T follicular helper cell (primary cell): ENCODE measurements at places on chromosomes 6 and 20.
A peak's percentile ranks its signal among the peaks of the same experiment; 100 is the strongest.

DNA sequence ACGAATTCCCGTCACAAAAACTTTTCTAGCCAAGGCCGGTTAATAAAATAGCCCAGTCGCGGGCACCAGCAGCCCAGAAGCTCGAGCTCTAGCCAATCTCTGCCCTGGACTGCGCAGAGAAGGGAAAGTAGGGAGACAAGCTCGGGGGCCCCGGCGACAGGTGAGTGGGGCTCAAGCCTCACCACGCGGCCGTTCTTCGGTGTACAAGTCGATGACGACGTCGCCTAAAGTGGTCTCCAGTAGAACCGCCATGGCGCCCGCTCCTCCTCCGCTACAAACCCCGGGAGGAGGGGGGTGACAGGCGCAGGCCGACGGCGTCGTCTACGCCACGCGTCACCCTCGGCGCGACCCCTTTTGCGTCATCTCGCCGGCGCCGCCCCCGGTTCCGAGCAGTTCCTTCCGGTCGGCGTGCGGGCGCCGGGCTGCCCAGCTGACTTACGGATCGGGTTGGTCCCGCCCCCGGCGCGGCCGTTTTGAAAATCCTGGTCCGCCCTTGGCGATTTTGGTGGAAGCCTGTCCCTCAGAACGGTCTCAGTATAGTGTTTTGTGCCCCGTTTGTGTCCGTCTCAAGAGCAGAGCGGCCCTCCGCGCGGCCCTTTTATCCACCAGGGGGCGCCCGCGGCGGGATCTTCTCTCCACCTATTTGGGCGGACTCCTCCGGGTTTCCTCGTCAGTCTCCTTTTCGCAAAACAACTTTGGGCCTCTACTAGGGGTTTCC is at the start of gene PPIL4:
TSS of gene PPIL4 (minus strand) at position 290 of the 718 bp plus-strand sequence. CDS start at position 252, 38 bp downstream.
- DNase-seq, result peak; percentile 95

- DNase-seq, result no peak
Observed at GRCh38 chr6:147621961-147622360, 113.5 kb downstream of the SAMD5 start.

DNA sequence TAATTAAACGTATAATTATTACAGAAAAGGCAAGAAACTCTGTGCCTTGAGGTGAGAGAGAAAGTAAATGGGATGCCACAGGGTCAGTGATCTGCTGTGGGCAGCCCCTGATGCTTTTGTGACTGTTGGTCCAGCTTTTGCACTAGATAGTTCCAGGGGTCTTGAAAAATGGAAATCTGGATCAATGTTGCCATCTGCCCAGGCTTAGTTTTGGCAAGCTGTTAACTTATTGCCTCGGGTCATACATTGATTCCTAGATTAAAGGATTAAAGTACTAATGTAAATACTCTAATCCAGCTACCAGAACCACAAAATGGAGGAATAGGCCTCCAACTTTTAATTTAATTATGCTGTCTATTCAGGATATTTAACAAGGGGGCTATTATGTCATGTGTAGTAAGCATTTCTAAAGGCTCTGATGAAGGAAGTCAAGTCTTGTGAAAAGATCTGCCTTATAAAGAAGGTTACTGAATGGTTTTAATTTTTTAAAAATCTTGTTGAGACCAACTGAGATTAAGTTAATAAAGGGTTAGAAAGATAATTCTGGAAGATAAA is 376.0 kb upstream of the HS3ST5 start:
- no peak for DNase-seq

DNA sequence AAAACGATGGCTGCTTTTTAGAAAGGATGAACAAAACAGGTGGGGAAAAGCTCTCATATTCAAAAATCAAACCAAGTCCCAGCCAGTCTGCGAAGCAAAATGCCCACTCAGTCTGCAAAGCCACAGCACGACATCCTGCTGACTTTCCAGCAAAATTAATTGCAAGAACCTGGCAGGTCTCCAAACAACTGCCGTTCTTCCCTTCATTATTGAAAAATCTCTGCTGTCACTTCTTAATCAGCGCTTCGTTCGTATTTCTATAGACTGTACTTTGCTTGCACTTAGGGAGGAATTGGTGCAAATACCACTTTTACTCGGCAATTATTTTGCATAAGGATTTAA is 222.4 kb downstream of the CBLN4 start:
- no peak for DNase-seq

GRCh38 chr6:32970413-32971241 is 2.2 kb downstream of the BRD2 start:
- peak; percentile 60 for DNase-seq

GRCh38 chr6:51299621-51300380 is 481.1 kb downstream of the TFAP2B start:
- DNase-seq, result no peak

DNA sequence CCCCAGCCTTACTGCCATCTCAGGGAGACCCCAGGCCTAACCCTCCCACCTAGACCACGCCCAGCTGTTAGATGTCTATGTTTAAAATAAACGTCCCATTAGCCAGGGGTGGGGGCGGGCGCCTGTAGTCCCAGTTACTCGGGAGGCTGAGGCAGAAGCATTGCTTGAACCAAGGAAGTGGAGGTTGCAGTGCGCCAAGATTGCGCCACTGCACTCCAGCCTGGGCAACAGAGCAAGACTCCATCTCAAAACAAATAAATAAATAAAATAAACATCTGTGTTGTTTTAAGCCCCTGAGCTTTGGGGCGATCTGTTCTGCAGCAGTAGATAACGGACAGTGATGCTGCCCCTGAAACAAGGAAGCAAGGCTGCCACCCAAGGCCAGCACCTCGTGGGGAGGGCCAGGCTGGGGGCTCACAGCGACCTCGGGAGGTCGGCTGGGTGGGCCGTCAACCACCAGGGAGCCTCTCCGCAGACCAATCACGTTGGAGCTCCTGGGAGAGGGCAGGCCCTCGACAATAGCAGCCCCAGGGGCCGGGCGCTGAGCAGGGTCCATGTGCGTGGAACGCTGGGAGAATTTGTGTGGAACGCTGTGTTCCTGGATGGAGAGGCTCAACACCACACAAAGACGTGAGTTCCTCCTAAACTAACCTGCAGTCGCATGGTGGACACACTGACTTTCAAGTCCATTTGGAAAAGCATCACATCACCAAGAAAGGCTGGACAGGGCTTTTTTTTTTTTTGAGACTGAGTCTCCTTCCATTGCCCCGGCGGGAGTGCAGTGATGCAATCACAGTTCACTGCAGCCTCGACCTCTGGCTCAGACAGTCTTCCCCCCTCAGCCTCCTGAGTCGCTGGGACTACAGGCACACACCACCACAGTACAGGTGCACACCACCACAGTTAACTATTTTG is 1.0 kb upstream of the HELZ2 start:
- DNase-seq, result no peak

GRCh38 chr20:63254232-63254605 is at the start of gene NKAIN4:
TSS of gene NKAIN4 (minus strand) at chr20:63254463. CDS start at chr20:63254450, 13 bp downstream.
- no peak for DNase-seq

GRCh38 chr6:53109612-53110011 is 39.0 kb downstream of the GCM1 start:
- DNase-seq, result no peak

- no peak for DNase-seq
Observed at GRCh38 chr20:5234158-5234557, 82.6 kb downstream of the PROKR2 start.

GRCh38 chr6:16286151-16286522 is 47.8 kb downstream of the GMPR start:
- peak; percentile 3 for DNase-seq

DNA sequence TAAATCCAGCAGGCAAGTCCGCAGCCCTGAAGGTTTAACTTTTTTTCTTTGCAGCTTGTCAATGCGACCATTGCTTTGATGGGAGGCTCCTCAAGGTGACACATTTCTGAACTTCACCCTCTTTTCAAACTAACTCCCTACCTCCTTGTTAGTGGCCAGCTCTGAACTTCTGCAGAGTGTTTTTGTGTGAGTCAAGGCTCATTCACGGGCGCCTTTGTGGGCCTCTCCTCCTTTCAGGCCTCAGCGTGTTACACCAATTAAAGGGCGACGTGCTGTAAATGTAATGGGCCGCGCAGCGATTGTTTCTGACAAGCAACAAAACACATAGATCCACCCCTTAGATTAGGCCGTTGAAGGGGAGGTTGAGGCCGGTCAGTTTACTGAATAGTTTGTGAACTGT is 45.5 kb upstream of the NR2E1 start:
- no peak for DNase-seq

GRCh38 chr20:50415516-50416268 is 94.5 kb upstream of the PTPN1 start:
- no peak for DNase-seq

- DNase-seq, result no peak
Observed at GRCh38 chr6:74431873-74432580, 736.0 kb downstream of the CD109 start.

GRCh38 chr6:73503027-73503772 is 17.6 kb downstream of the EEF1A1 start:
- DNase-seq, result no peak

DNA sequence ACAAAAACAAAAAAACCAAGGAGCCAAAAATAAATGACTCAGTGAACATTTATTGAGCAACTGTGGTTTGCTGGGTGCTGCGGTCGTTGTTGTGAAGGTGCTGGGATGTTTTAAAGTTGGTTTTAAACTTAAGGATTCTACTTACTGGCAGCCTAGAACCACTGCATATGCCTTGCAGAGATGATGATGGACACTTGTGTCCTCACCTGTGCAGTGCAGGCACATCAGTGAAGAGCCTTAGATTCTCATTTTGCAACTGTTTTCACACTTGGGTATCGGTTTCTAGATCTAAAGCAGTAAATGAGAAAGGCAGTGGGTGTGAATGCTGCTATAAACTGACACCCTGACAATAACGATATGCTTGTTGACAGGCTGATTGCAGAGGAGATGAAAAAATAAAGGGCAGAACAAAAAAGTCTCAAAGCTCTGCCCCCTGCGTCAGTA is 68.8 kb downstream of the UTRN start:
- no peak for DNase-seq

- no peak for DNase-seq
Observed at GRCh38 chr6:167122041-167122826, 662 bp upstream of the CCR6 start.

GRCh38 chr6:38776515-38776914 is 61.4 kb downstream of the DNAH8 start:
- DNase-seq, result no peak

GRCh38 chr6:105161421-105161820 is 18.4 kb downstream of the POPDC3 start:
- DNase-seq, result no peak

- no peak for DNase-seq
Observed at GRCh38 chr20:48017509-48017908, 232.2 kb upstream of the SULF2 start.

GRCh38 chr6:167094820-167095637 is 27.9 kb upstream of the CCR6 start:
- no peak for DNase-seq

DNA sequence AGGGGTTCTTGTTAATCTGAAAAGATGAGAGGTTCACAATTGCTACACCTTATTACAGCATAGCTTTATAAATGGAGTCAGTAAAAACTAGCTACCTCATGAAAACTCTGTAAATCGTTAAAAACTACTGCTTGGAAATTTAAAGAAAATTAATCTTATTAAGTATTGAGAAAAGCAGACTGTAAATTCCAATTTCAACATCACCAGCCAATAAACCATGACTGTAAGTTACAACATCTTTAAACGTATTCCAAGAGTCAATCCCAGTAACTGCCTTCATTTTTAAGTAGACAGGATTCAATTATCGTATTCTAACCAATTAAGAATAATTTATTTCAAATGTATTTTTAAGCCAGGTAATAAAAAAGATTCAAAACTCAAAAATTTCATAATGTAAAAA is 70.3 kb downstream of the ATG5 start:
- DNase-seq, result no peak

DNA sequence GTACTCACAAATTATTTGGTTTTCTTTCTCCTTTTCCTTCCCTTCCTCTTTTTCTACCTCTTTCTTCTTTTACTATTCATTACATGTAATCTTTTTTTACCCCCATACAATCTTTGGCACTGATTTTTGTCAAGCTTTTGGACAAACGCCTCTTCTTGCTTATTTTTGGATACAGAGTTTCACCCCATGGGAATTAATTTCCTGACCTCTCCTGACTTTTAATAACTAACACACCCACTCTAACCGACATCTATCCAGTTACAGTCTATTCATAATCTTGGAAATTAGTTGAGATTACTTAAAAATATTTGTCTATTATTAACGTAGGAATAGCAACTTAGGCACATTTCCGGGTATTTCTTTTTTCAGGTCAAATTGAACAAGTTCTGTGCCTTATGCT is 101.2 kb downstream of the HDGFL1 start:
- no peak for DNase-seq

DNA sequence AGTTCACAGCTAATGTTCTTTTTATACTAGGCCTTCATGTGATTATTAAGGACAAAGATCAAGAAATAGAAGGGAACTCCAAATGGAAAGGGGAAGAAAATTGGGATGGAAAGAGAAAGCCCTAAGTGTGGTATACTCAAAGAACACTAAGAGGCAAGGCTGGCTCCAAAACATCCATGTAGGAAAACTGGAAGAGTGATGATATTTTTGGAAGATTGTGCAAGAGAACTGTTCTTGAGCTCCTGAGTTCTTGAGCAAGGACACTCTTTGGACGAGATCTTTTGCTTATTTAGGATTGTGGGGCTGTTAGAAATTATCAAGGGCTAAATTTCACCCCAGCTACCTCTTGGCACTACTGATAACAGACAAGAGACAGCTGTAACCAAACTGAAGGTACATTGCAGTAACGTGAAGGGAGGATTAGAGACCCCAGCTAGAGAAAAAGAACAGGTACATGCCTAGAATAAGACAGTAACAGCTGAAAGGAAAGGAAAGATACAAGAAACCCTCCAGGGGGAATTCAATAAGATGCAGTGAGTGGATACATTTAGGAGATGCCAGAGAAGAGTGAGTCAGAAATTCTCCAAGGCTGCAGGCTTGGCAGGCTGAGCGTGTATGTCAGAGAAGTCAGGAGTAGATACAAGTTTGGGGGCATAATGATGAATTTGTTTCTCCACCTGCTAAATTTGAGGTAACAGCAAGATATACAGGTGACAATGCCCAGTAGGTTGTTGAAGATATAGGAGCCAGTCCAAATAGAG is 69.7 kb downstream of the CBLN4 start:
- DNase-seq, result no peak

DNA sequence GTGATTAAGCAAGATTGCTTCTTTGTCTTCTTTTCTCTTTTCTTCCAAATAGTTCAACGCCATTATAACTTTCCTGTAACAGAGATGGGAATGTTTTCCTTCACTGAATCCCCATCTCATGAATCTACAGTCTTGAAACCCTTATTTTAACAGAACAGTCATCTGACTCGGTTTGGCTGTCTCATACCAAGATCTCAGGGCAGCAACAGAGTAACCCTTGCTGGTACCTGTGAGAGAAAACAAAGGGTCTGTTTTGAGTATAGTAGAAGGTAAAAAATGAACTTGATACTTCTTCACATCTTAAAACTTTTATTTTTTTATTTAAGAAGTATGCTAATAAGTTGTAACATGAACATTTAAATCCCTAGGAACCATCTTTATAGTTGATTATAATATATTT is 19.6 kb upstream of the DSE start:
- no peak for DNase-seq

DNA sequence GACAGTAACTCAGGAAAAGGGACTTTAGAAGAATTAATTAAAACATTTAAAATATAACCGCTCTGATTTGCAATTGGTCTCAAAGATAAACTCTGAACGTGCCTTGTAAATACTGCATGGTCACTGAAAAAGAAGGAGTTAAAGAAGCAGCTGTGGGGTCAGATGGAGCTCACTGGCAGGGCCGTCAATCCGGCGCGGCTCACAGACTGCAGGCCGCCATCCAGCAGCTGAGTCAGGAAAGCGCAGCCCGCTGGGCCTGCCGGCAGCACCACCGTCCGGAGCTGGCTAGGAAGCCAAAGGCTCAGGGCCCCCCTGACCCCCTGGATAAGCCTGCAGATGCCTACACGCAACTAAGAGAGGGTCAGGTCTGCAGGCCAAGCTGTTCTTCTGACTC is 54.2 kb upstream of the FRMD1 start:
- no peak for DNase-seq

GRCh38 chr6:12976366-12976765 is 259.8 kb downstream of the PHACTR1 start:
- DNase-seq, result no peak
